ENCODE measurements at places on chromosomes 1 and 21. TPM values are rescaled to one million over a fixed set of nuclear protein-coding genes. Genes with fewer than 3 reads are reported as not detected.

The MX1 gene
- 5.7 TPM for total RNA-seq

The ELAPOR1 gene
- 0.25 TPM for total RNA-seq

The IQGAP3 gene
- 18.8 TPM for total RNA-seq

The RHCE gene
- total RNA-seq, result 0.81 TPM

The FCGR1A gene
- total RNA-seq, result 0.40 TPM

The AIM2 gene
- not detected for total RNA-seq

The C1QC gene
- total RNA-seq, result 0.13 TPM

The NBPF6 gene
- total RNA-seq, result not detected

The TRIM17 gene
- 0.12 TPM for total RNA-seq

The FCAMR gene
- total RNA-seq, result not detected

The CFHR2 gene
- total RNA-seq, result not detected

The LRRIQ3 gene
- total RNA-seq, result 0.26 TPM

The PDC gene
- total RNA-seq, result 0.06 TPM

The C1orf226 gene
- total RNA-seq, result under 0.01 TPM

The UBL4B gene
- total RNA-seq, result not detected

The NCAM2 gene
- 5.5 TPM for total RNA-seq

The CHRM3 gene
- 5.2 TPM for total RNA-seq

The RGS7 gene
- 0.81 TPM for total RNA-seq

The FNBP1L gene
- 7.7 TPM for total RNA-seq

The PACC1 gene
- 6.3 TPM for total RNA-seq

The SAMD11 gene
- total RNA-seq, result 0.62 TPM

The KCNJ9 gene
- 0.06 TPM for total RNA-seq

The UTS2 gene
- total RNA-seq, result not detected

The FAAH gene
- 0.92 TPM for total RNA-seq

The GRIK3 gene
- total RNA-seq, result not detected

The CDK18 gene
- total RNA-seq, result 0.31 TPM

The CR1L gene
- total RNA-seq, result not detected

The AADACL3 gene
- not detected for total RNA-seq

The SEMA4A gene
- total RNA-seq, result 6.8 TPM

The FASLG gene
- total RNA-seq, result not detected

The EFNA1 gene
- total RNA-seq, result 1.2 TPM

The MANEAL gene
- total RNA-seq, result 0.99 TPM

The FMN2 gene
- total RNA-seq, result 8.3 TPM

The PROX1 gene
- total RNA-seq, result 0.12 TPM

The SPRR5 gene
- total RNA-seq, result not detected

The RSPO1 gene
- total RNA-seq, result not detected

The OLFML3 gene
- 50.0 TPM for total RNA-seq

The LY9 gene
- total RNA-seq, result not detected

The PCAT6 gene
- not detected for total RNA-seq

The IGSF9 gene
- not detected for total RNA-seq

The CD84 gene
- under 0.01 TPM for total RNA-seq

The PRMT2 gene
- 200 TPM for total RNA-seq

The PPFIA4 gene
- total RNA-seq, result 0.50 TPM

The NPR1 gene
- 1.2 TPM for total RNA-seq

The RIPPLY3 gene
- total RNA-seq, result not detected

The CELF3 gene
- total RNA-seq, result not detected

The RAD54L gene
- total RNA-seq, result 1.5 TPM

The BRDT gene
- not detected for total RNA-seq

All from aortic smooth muscle cell (primary cell).